ENCODE measurements at places on chromosomes 7 and 10.
A peak's percentile ranks its signal among the peaks of the same experiment; 100 is the strongest.

DNA sequence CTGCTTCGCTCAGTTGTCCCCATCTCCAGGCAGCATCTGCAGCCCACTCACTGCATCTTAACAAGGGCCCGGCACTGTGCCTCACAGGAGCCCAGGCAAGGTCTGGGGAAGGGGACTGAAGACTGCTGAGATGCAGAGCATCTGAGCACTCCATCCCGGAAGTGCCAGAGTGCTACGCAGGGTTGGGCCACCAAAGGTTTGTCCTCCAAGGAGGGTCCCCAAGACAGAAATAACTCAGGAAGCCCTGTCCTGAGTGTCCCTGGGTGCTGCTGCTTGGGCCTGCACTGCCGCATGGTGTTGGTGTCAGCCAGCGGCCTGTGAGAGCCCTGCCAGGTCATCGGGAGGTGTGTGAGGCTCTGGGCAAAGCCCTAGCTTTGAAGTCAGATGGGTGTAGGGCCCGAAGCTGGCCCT lies 288.2 kb upstream of the ZMIZ1 start:
- no peak for DNase-seq

DNA sequence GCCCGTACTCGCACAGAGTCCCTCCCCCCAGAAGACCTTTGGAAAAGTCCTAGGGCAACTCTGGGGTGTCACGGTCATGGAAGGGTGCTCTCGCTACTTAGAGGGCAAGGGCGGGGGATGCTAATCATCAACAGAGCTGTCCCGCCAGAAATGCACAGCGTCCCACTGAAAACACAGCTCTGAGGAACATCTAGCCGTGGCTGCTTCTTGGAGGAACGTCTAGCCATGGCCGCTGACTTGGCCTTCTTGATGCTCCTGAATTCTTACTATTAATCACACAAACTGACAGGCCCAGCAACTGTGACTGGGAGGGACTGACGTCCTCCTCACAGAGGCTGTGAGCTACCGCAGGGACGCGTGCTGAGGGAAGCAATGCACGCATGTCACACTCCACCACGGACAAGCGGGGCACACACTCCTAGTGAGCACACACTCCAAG lies 1.7 kb downstream of the TUBGCP2 start:
- DNase-seq = no peak

- DNase-seq = no peak
Observed at GRCh38 chr7:95691464-95691863, 80.9 kb upstream of the DYNC1I1 start.

DNA sequence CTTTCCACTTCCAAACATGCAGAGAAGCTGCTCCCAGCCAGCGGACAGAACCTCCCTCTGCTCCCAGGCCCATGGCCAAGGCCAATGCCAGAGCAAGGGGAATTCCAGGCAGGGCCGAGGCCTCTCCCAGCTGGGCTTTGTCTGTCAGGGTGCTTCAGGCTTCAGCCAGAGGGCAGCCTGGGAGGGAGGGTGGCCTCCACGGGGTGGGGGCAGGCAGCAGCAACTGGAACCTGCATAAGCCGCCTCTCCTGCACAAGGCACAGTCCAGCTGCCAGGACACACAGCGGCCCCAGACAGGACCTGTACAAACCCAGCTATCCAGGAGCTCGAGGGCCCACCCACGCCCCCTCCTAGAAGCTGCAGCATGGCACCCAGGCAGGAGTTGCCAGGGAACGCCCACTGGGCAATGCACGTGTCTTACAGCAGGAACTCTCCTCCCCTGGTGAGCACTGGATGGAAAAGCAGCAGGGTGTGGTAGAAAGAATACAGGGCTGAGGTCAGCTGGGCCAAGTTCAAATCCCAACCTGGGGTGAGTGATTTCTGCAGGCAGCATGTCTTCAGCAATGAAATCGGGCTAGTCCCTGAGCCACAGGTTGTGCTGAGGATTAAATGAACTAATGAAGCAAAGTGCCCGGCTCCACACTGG lies 7.6 kb downstream of the FAM53B start:
- no peak for DNase-seq

DNA sequence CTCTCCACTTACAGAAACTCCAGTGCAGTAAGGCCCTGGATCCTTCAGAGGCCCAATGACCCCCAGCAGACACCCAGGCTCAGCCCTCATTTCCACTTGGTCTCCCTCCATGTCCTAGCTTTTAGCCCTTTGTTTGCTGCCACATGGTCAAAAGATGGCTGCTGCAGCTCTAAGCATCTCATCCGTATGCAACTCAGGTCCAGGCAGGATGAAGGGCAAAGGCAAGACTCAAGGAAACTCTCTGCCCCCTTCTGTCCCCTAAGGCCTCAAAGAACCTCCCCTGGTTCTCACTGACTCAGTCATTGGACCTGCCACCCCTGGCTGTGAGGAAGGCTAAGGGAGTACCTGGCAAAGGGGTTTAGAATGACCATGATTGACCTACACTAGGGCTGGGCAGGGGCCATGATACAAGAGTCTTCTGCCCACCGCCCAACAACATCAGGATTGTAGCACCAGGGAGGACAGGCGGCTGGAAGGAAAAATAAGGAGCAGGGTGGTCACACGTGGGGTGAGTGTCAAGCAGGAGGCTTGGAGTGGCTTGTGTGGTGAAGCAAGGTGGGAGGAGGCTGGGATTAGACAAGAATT lies 303.8 kb upstream of the ZMIZ1 start:
- DNase-seq = no peak

GRCh38 chr7:30548845-30549244 lies 44.2 kb upstream of the GGCT start:
- no peak for DNase-seq

- DNase-seq = no peak
Observed at GRCh38 chr10:78177491-78178185, 144.0 kb downstream of the RPS24 start.

DNA sequence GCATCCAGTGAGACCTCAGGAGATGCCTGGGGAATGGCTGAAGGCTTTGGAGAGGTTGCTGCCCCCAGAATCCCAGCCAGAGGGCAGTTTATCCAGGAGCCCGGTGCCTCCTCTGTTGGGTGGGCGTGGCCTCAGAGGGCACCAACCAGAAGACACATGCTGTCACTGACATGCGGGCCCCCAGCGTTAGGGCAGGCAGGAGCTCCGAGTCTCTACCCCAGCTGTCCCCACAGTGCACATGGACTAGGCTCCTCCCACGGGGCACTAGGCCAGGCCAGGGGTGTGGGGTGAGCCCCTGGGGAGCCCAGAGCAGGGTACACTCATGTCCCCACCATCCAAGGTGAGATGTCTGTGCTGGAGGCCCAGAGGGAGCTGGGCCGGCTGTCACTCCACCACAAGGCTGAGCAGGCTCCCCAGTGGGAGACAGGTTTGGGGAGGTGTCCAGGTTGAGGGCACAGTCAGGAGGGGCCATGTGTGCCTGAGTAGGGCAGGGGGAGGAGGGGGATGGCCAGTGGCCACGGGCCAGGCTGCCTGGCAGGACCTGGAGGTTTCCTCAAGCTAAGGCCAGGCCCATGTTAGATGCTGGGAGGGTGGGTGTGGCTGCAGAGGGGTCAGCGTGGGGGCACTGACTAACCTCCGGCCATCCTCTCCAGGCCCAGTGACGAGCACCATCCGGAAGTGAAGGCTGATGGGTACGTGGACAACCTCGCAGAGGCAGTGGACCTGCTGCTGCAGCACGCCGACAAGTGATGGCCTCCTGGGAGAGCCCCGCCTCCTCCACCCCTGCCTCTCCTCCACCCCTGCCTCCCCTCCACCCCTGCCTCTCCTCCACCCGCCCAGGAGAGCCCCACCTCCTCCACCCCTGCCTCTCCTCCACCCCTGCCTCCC lies 131.3 kb downstream of the FAM53B start:
- no peak for DNase-seq

DNA sequence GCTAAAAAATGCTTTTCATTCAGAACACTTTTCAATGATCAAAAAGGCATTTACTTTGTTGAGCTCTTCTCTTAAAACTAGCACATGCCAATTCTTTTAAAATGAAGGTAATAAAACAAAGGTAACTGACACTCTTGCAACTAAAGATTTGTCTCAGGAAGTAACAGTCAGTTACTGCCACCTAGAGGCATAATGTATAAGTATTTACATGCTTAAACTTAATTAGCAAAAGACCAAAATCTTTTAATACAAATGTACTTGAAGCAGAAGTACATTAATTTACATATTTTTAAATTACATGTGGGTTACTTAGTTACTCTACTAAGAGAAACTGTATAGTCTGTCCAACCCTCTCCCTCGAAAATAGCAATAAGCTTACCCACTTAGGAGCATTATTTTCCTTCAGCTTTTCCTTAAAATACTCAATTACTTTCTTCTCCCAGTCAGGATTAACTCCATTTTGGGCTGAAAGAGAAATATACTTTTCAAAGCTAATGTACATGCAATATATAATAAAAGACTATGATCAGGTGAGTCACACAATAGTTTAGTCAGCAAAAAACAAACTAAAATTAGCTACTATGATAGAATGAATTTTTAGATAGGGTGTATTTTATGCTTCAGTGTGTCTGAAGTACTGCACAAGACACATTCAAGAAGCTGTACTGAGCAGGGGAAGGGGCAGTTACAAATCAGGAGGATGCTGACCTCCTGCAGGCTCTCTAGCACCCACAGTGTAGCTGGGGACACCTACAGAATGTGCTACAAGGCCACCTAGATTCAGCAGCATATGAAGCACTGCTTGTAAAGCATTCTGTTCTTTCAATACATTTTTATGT lies 13.0 kb downstream of the MCMBP start:
- no peak for DNase-seq

- no peak for DNase-seq
Observed at GRCh38 chr7:6545398-6546126, 5.7 kb downstream of the GRID2IP start.

DNA sequence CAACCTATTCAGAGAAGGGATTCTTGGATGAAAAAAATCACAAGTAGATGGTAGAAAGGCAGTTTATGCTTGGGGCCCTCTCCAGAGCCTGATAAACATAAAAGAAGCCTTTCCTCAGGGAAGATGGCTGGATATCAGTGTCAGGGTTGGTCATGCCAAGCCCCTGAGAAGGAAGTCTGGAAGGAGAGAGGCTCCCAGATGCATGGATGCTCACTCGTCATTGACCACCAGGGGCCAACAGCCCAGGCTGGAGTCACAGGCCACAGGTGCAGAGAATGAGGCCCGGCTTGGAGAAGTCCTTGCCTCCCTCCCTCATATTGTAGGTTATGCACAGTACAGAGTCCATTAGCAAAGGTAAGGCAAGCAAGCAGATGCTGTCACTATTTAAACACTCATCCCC lies 506.7 kb downstream of the GRID1 start:
- no peak for DNase-seq

GRCh38 chr10:59243611-59244195 lies 67.3 kb downstream of the PHYHIPL start:
- DNase-seq = no peak

DNA sequence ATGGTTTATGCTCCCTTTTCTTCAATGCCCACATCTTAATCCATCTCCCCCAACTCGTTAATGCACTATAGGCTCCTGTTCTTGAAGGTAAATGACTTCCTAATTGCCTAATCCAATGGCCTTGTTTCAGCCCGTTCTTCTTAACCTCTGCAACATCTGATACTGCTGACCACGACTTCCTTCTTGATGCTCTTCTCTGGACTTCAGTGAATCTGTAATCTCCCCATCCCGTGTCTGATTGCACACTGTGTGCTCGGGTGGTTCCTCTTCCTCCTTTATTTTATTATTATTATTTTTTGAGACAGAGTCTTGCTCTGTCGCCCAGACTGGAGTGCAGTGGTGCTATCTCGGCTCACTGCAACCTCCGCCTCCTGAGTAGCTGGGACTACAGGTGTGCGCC lies 58.9 kb downstream of the HIPK2 start:
- no peak for DNase-seq

DNA sequence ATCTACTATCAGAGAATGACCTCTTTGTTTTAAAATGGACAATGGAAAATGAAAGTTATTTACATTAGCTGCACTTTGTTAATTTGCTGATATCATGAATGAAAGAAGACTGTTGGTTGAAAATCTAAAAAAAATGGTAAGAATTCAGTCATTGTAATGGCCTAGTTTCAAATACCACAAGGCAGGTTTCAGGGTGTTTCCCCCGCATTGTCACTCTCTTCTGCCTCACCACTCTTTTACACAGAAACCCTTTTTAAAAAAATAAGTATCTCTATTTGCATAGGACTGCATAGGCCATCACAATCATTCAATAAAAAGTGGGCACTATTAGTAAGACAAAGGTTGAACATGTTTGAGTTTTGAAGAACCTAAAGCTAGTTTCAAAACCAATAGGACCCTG lies 737.1 kb downstream of the INHBA start:
- no peak for DNase-seq

DNA sequence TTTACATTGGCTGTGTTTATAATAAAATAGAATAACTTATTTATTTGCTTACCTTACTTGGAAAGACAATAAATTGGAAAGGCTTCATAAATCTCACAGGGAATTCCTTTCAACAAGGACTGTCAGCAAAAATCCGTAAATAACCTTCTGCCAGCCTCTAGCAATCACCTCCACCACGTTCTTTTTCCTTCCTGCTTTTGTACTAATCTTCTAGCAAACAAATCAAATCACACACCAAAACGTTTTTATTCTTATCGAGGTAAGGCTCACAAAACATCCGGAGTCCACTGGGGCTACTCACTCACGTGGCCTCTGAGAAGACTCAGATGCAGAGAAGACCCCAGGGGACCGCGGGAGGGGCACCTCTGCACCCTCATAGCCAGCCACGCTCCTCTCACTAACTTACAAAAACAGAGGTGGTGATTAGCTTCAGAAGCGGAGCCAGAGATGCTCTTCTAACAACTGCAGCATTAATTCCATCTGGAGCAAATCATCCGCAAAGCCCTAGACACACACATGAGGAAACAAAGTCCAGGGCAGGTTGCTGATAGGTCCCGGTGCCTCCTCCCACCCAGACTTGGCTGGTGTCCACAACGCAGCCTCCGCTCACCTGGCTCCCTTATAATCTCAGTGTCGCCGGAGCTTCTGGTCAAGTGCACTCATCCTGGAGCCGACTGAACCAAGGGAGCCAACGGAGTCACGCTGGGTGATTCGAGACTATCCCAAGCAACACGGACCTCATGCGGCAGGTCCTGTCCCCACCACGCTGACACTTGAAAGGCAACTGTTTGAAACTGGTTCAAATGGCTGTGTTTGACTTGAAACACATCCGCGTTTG lies 22.5 kb downstream of the CTBP2 start:
- peak; percentile 36 for DNase-seq

DNA sequence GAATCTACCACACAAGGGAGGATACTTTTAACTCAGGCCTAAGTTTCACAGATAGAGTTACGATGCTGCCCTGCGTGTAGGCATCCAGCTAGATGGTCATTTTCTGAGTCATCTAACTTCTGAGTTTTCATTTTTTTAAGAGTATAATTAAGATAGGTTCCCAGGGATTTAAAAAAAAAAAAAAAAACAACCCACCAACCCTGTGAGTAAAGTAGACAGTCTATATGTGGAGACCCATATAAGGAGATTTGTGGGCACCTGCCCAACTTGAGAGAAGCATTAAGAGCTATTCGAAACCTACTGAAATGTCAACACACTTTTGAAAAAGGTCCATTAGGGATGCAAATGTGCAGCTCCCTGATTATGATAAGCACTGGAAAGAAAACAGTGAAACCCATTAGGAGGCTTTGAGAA lies 257.3 kb downstream of the TRIL start:
- DNase-seq = peak; percentile 37
